CD4-positive, alpha-beta T cell treated with Interleukin-2 at 100 ng/mL for 4 hours (primary cell): ENCODE measurements at places on chromosomes 4 and X.

GRCh38 chr4:56215901-56216300, 171.4 kb downstream of the AASDH start:
- no peak for DNase-seq

GRCh38 chr4:74123065-74123728, 24.2 kb upstream of the CXCL2 start:
- DNase-seq = no peak

DNA sequence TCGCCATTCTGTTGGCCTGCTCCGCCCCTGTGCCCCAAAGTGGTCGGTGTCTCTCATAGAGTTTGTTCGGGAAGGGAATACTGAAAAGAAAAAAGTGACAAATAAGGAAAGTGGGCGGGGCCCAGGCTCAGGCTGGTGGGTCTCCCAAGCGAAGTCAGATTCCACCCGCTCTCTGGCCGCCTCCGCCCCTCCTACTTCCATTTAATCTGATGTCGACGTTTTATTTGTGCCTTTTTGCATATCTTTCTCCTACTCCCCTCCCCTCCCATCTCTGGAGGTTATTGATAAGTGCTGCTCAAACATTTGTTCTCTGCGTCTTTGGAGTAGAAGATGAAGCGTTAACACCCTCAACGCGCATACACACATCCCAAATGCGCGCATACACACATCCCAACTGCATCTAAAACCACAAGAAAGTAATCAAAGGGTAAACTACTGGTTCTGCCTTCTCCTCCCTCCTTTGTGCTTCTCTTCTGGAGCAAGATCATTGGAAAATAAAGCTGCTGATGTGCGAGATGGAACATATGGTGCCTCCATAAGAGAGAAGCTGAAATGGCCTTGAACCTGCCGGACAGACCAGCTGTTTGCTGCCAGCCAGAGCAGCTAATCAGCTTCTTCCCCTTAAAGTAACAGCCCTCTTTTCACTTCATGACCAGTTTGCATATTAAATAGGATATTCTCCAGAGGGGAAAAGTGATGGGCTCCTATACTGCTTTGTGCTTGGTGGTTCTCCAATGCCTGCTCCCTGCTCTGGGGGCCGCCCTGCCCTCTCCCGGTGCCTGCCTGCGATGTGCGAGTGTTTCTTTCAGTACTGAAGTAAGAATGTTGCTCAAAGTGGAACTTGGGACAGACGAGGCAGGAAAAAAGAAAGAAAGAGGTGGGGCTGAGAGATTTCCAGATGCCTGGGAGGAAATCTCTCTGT, 3.1 kb downstream of the MAMLD1 start:
- DNase-seq = no peak

- DNase-seq = no peak
Observed at GRCh38 chr4:18214411-18215055, 193.0 kb upstream of the LCORL start.

- no peak for DNase-seq
Observed at GRCh38 chrX:48741834-48742233, 19.7 kb upstream of the GLOD5 start.

GRCh38 chrX:23389196-23389792, 54.6 kb downstream of the PTCHD1 start:
- DNase-seq = no peak

GRCh38 chr4:75820676-75821075, 81.6 kb downstream of the PPEF2 start:
- DNase-seq = no peak

DNA sequence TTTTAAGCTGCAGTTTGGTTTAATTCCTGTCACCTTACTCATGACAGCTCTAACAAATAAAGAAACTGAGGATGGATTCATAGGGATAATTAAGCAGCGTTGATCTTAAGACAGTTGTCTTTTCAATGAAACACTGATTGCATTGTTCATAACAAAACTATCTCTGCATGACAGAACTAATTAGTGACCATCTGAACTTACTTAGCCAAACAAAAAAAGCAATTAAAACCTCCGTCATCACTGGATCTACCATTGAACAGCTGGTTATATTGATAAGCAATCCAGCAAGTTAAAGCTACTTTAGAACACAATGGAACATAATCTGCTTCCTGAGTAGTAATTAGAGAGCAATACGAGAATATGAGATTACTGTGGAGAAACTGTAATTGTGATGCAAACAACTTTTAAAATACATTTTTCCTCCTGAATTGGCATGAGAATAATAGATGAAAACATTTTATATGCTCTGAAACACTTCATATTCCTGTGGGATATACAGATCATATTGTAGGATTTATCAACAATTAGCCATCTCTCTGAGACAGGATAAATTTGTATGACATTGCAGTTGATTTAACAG, 2576.8 kb downstream of the PCDH7 start:
- no peak for DNase-seq

GRCh38 chr4:184168406-184169019, 49.2 kb downstream of the ENPP6 start:
- DNase-seq = peak; percentile 36

- no peak for DNase-seq
Observed at GRCh38 chr4:127870688-127871087, 10.0 kb upstream of the PLK4 start.

DNA sequence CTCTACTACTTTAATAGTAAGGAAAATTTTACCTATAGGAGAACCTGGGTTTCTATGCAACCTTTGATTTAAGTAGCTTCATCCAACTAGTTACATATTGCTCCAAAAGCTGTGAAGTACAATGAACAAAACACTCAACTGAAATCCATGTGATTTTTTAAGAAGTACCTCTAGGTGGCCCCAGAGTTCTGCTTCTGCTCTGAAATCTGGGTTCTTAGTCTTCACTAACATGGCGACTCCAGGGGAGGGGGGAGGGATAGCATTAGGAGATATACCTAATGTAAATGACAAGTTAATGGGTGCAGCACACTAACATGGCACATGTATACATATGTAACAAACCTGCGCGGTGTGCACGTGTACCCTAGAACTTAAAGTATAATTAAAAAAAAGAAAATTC, 73.4 kb upstream of the MAGEB2 start:
- no peak for DNase-seq

GRCh38 chrX:37755025-37755424, 24.8 kb upstream of the CYBB start:
- peak; percentile 18 for DNase-seq

DNA sequence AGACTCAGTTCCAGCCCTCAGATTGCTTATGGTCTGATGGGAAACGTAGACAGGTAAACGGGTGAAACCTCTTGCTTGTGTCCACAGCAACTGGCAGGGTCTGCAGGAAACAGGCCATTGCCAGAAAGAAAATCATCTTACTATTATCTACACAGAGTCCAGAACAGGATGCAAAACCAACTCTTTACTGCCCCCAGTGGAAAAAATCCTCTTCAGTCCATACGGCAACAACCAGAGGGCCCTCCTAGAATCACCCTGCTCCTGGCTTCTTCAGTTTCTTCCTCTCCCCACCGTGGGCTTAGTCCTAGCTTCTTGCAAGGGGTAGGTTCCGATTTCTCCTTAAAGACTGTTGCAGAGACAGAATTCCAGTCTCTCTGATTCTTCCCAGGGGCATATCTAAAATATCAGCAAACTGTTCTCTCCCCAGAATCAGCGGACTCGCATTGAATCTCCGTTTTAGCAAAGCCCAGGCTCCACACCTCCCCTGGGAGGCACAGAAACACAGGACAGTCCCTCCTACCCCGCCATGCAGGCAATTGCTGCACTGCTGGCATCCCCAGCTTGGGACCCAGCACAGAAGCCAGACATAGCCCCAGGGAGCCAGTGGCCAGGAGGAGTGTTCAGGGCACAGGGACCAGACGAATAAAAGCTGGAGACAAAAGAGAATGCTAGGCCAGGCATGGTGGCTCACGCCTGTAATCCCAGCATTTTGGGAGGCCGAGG, 41.0 kb upstream of the SH3RF1 start:
- peak; percentile 14 for DNase-seq

- DNase-seq = no peak
Observed at GRCh38 chrX:112830540-112830939, 10.1 kb downstream of the AMOT start.

GRCh38 chr4:48242511-48243195, 27.0 kb downstream of the TEC start:
- no peak for DNase-seq

DNA sequence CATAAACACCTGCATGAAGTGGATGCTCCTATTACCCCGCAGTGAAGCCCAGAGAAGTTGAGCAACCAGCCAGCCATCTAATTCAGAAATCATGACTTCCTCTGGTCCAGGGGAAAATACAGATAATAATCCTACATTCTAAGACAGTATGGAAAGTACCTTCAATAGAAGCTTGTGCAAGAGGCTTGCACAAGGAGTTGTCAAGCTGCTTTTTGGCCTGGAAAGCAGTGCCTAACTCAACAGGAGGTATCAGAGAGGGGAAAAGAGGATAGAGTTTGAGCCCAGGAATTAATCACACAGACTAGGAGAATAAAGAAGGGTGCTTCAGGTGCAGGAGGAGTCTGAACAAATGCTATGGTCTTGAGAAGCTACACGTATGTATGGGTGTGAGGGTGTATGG, 26.7 kb downstream of the TMEM192 start:
- DNase-seq = no peak

DNA sequence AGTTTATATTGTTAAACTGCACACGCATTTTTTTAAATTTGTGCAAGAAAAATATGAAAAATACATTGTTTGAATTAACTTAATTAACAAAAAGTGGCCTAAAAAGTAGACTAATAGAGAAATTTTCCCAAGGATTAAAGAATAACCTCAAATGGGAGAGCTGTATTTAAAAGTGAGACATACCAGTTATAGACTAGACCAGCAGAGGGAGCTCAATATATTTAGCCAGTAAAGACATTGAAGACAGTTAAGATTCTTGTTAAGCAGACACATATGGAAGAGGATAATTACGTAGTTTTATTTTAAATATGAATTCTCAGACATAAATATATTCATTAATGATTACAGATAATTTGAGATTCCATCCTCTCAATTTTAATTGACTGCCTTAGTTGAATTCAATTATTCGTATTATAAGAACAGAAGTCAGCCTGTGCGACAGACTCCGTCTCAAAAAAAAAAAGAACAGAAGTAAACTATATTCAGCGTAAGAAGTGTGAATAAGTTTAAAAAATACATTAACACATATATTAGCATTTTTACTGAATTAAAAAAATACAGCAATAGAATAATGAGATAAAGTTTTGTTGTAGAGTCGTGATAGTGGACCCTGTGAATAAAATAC, 64.8 kb downstream of the GLRA3 start:
- no peak for DNase-seq

DNA sequence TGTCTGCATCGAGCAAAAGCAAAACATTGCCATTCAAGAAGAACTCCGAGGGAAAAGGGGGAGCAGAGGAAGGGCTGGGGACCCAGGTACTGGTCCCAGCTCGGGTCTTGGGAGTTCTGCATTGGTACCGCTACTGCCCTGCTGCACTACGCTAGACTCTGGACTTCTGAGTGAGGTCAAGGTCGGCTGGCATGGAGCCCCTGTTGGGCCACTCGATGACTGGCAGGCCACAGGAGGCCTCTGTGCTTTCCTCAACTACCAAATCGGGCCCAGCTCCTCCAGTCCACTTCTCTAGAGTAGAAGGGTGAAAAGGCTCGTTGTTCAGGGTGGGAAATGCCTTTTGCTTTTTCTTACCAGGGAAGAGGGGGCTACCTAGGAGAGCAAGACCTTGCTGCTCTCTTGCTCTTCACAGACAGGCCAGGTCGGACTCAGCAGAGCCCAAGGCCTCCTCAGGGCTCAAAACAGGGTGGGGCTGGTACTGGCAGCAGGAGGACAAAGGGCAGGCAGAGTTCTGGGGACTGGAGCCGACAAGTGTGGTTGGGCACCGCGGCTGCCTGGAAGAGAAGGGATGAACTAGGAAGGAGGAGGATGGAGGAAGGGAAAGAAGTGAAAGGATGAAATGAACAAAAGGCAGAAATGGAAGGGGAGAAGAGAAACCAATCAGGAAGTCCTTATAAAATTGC, 8.9 kb upstream of the IRAK1 start:
- DNase-seq = no peak

GRCh38 chr4:86720508-86721068, 126.5 kb downstream of the PTPN13 start:
- no peak for DNase-seq

DNA sequence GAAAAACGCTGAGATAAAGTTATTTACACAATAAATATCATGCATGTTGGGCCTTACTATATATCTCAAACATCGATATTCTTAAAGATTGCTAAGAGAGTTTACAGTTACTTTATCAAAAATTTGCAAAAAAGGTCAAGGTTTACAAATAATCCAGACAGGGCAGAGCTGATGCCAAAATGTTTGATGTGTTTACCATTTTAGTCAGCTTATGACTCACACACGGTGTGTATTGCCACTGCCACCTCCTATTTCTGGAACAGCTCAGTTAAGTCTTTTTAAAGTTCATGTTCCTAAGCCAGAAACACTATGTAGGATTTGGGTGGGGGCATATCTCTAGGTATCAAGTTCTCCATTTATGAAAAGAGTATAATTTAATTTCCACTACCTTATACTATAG, 580.6 kb downstream of the INPP4B start:
- peak; percentile 50 for DNase-seq

- no peak for DNase-seq
Observed at GRCh38 chr4:37438564-37439279, 194.2 kb downstream of the NWD2 start.

DNA sequence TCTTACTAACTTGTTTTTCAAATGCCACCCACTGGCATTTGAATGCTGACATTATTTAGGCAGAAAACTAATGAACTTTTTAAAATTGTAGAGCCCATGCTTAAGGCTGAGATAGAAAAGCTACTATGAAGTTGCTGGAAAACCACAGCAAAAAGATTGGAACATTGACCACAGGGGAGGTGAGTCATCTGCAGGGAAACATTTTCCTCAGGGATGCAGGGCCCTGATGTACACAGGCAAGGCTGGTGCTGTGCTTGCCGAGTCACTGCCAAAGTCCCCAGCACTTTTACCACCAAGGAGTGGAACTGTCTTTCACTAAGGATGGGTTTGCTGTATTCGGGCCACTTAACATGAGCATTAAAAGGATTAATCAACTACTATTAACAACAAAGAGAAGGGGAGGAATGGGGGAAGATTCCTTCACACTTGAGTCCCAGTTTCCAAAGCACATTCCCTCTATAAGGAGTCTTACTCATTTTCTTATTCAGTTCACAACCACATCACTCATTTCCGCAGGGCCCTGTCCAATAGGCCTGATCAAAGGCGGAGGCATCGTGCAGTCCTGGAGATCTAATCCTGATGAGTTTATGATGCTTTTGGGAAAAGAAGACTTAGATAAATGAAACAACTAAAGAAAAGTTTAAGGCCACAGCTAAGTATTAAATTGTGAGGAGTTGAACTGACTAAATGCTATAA, 202.9 kb upstream of the NPY2R start:
- DNase-seq = no peak

DNA sequence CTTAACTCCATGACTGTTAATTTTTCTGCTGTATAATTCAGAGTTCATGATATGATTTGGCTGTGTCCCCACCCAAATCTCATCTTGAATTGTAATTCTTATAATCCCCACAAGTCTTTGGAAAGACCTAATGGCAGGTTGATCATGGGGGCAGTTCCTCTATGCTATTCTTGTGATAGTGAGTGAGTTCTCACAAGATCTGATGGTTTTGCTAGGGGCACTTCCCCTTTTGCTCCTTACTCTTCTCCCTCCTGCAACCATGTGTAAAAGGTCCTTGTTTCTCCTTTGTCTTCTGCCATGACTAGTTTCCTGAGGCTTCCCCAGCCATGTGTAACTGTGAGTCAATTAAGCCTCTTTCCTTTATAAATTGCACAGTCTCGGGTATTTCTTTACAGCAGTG, 1751.9 kb downstream of the ARAP2 start:
- no peak for DNase-seq

GRCh38 chr4:71290074-71290473, 48.7 kb upstream of the SLC4A4 start:
- no peak for DNase-seq
